Activated CD8-positive, alpha-beta memory T cell treated with anti-CD3 and anti-CD28 coated beads for 4 hours (primary cell): ENCODE measurements at places on chromosomes 2 and 18.

- DNase-seq: no peak
Observed at GRCh38 chr2:149346272-149346671, 15.9 kb downstream of the LYPD6 start.

DNA sequence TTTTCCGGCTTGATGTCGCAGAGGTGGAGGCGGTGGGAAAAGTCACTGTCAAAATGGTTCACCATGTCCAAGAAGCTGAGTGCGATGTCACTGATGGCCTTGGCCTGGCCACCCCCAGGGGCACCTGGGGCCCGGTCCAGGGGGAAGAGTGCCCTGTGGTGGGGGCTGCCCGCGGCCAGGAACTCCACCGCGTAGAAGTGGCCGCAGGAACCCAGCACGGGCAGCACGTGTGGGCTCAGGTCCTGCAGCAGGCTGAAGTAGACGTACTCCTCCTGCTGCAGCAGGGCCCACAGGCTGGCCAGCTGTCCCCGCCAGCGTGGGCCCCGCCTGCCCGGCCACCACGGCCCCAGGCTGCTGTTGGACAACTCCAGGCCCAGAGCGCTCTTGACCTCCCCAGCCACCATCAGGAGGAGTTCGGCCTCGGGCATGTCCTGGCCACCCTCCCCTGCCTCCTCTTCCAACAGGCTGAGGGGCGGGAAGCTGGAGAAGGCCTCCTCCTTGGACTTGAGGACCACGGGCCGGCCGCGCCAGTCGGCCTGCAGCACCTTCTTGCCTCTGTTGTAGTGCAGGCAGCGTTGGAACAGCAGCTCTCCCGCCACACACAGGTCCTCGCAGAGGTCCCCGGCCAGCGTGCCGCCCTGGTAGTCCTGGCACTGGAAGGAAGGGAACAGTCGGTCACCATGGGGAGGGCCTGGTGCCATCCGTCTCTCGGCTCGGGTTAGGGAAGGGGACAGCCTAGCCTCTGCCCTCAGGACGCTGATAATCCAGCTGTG lies 10.3 kb downstream of the DIPK1C start:
- no peak for DNase-seq

DNA sequence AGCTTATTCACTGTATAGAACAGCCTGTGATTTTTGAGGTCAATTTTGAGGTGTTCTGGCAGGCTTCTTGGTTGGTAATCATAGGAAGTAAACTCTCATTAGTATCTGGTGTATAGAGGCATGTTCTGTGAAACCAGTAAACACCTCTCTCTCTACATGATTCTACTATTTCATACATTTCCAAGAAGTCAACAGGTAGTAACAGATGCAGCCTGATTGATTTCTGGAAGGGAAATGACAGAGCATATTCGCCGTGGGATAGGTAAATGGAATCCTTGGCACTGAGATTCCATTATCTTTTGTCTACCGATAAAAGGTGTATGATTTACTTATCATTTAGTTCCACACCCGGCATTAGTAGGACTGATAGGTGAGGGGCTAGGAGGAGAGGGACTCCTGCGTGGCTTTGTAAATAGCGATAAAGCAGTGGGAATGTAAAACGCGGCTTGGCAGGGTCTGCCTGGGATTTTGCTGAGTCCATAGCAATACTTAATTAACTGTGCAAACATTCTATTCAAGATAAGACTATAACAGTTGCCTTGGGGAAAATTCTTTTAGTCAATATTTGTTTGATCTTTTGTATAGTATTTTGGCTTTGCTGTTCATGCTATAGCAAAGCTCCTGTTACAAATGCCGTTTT lies 32.3 kb downstream of the LYPD6B start:
- DNase-seq: no peak

- no peak for DNase-seq
Observed at GRCh38 chr2:38765149-38765548, 12.9 kb upstream of the GEMIN6 start.

DNA sequence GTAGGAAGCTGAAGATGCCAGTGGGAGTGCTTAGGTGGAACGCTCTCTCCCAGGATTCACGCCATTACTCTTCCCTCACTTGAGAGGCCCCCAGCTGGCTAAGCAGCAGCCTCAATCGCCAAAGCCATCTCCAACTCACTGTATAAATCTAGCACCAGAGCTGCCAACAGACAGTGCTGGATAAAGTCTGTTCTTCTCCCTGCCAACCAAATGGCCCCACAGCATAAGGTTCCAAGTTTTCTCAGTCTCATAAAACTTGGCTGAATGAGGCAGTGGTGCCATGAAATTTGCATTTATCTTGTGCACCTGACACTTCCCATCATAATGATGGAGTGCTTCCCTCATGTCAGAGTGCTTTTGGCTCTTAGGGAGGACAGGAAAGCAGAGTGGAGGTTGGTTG lies 428.2 kb upstream of the ETAA1 start:
- DNase-seq: no peak
